Stimulated activated CD4-positive, alpha-beta T cell treated with anti-CD3 and anti-CD28 coated beads, Interleukin-12 subunit alpha, Interleukin-12 subunit beta, amount 100 ng/mL, for 4 hours (primary cell): ENCODE measurements at places on chromosomes 4 and X.

GRCh38 chrX:18949291-18949943 lies 34.5 kb downstream of the PHKA2 start:
- no peak for DNase-seq

DNA sequence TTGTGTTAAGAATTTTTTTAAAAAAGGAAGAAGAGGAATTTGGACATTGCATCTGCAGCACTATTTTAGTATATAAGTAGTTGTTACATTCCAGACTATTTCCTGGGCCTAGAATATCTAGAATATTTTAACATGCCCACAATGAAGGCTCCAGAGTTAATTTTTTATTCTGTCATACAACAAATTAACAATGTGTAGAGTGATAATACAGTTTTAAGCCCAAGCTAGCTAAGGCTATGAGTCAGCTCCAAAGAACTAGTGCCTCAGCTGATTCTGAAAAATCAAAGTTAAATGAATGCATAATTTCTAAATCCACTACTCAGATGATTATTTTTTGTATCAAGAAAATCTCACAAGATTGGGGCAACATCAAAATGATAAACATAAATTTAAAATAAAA lies 231.4 kb downstream of the PRDM5 start:
- DNase-seq, result no peak

DNA sequence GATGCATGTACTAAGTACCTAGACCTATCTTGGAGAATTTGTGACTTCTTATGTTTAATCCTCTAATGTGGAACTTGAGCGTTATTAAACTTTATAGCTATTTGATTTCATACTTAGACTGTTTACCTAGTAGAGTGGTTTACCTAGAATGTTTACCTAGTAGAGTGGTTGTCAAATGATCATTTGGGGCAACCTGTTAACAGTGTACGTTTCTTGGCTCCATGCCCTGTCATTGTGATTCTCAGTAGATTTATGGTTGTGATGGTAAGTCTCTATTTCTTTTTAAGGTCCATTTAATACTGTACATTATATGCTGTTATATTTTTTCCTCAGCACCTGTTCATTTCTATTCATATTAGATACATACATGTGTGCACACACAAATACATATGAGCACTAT lies 233.0 kb upstream of the MAD2L1 start:
- DNase-seq, result no peak

DNA sequence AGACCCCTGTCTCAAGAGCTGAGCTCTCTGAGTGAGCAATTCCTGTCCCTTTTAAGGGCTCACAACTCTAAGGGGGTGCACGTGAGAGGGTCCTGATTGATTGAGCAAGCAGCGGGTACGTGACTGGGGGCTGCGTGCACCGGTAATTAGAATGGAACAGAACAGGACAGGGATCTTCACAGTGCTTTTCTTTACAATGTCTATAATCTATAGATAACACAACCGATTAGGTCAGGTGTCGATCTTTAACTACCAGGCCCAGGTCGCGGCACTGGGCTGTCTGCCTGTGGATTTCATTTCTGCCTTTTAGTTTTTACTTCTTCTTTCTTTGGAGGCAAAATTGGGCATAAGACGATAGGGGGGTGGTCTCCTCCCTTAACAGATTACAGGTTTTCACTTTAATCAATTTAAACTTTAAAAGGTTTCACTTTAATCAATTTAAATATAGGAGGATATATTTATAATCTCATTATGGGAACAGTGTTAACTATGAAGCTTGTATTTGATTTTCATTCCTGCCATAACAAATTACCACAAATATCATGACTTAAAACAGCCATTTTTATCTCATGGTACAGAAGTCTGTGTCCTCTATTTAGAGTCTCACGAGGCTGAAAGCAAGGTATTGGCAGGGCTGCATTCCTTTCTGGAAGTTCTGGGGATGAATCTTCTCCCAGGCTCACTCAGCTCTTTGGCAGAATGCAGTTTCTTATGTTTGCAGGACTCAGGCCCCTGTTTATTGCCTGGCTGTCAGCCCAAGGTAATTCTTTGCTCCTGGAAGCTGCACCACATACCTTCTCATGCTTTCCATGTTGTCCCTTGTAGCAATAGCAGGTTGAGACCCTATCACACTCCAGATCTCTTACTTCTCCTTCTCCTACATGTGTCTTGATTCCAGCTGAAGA lies 5.2 kb downstream of the SPATA4 start:
- DNase-seq, result no peak

GRCh38 chr4:188245651-188246050 lies 106.4 kb downstream of the TRIML1 start:
- no peak for DNase-seq
